Lung microvascular endothelial cell (primary cell): ENCODE measurements at places on chromosomes 3 and 15. TPM values are rescaled to one million over a fixed set of nuclear protein-coding genes. Genes with fewer than 3 reads are reported as not detected.

DNA sequence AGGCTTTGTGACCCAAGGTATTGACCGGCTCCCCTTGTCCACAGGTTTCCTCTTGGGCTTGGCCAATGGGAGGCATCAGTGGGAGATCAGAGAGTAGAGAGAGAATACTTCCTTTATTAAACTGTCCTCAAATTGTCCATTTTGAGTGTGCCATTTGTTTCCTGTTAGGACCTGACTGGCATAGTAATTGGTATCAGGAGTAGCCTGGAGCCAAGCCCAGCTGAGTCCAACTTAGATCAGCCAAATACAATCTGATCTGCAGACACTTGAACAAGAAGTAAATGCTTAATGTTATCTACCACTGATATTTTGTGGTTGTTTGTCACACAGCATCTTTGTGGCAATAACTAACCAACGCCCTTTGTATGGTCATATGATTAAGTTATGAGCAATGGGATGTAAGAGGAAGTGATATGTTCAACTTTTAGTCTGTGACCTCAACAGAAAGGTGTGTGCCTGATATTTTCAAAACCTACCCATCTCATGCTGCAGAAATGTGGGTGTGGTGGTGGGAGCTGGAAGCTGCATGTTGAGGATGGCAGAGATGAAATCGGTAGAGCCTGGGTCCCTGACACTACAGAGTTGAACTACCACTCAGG is 13.3 kb downstream of the MYD88 start:
- no peak for DNase-seq

- peak; percentile 56 for DNase-seq
Observed at GRCh38 chr3:67646586-67647234, 7.7 kb downstream of the SUCLG2 start.

DNA sequence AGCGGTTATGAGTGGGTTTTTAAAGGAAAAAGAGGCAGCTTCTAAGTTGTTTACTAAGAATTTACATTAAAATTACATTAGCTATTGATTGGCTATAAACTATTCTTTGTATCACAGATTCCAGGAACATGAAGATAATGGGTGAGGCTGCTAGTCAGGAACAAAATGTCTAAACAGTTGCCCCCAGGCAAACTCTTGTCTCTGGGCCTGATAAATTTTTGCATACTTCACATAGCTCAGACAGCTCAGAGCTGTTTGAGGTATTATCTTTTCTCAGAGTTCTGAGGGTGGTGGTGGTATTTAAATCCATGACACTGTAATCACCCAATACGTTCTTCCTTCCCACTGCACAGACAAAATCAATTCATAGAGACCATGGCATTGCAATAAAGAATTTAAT is 2.1 kb upstream of the HACD2 start:
- no peak for DNase-seq

DNA sequence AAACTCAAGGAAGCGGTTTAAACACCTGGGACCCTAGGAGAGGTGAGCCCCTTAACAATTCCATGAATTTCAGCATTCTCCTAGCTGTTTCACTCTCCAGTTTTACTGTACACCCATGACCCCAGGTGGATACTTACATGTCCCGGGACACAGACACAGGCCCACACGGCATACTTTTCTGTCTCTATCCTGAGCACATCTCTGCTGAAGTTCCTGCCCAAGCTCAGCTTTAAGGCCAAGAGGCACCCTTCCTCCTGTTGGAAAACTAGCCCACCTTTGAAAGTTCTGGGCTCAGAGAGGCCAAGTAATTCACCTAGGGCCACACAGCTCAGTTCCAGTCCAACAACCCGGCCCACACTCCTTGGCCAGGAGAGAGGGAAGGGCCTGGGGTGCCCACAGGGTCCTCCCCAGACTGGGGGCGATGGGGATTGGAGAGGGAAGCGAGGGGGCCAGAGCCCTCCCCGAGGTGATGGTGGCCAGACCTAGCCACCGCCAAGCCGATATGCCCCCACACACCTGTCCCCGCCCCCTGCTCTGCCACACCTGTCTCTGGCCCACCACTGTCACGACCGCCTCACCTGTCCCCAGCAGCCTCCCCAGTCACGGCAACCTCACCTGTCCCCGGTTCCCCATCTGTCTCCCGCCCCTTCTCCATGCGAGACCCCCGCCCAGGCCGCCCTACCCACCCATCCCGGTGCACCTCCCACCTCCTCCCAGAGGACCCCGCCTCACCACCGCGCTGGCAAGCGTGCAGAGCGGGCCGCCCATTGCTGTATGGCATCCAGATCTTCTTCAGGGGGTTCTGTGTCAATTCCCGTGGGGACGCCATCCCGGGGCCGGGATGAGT is 431 bp downstream of the PFKFB4 start:
- DNase-seq, result no peak

- DNase-seq, result peak; percentile 76
Observed at GRCh38 chr15:96893159-96893906, 562.8 kb downstream of the NR2F2 start.

GRCh38 chr15:23446215-23447106 is 582 bp downstream of the GOLGA6L2 start:
- DNase-seq, result no peak

DNA sequence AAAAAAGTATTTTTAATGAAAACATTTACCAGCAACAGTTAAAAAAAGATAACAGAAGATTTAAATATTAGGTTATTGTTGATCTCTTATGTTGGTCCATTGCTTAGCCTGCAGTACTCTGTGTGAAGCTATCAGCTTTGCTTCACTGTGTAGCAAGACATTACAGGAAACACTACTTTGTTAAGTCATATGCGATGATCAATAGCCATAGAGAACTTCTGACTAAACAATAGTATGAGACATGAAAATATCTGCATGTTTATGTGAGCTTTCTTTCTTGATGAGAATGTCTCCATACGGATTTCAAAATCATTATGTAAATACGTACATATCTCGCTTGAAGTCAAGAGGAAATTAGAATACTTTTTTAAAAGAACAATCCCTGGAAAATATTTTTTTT is 27.0 kb upstream of the CAPN3 start:
- peak; percentile 66 for DNase-seq

DNA sequence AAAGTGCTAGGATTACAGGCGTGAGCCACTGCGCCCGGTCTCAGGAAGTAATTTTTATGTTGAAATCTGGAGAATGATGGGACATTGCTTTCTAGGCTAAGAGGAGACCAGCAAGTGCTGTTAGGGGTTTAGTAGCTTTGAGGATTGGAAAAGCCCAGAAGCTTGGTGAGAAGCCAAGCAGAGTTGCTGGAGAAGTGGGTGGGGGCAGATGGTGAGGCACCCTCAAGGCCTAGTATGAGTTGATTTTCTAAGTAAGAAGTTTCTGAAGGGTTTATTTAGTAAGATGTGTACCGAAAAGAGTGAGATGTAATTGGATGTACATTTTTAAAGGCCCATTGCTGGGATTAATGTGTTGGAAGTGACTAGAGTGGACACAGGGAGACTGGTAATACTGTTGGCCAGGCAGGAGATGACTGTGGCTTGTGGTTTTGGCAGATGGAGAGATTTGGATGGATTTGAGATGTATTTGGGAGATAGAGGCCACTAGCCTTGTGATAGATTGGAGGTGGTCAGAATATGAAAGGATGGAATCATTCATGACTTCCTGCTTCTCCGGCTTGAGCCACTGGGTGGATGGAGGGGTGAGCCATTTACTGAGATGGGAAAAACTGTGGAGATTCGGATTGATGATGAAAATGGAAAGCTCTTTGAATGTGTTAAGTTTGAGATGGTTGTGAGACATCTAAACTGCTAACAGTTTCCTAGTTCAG is 2.3 kb downstream of the LRRC28 start:
- no peak for DNase-seq

- DNase-seq, result no peak
Observed at GRCh38 chr3:171173736-171174135, 147.2 kb upstream of the SLC2A2 start.

DNA sequence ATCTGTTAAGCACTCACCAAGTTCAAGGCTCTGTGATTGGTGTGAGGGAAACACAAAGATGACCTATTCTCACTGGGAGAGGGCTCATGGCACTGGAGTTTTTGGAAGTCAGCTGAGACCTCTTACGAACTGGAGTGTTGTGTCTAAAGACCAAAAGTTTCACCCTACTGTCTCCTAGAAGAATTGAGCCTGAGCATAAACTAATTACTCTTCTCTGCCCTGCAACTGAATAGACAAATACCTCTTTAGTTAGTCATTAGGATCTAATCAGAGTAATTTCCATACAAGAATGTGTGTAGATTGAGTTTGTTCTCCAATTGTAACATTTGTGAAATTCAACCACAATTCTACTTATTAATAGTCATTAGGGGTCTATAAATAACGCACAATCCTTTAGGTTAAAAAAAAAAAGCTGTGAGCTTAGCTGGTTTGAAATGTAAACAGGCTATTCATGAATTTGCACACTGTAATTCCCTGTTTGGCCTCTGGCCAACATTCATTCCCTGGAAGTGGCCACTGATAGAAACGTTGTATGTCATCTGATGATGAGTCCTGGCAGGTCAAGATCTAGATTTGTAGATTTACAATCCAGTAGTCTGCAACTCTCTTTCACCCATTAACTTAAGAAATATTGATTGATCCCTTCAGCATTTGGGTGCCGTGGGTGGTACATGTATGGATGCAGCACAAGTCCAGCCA is 76.8 kb upstream of the SOX14 start:
- no peak for DNase-seq

DNA sequence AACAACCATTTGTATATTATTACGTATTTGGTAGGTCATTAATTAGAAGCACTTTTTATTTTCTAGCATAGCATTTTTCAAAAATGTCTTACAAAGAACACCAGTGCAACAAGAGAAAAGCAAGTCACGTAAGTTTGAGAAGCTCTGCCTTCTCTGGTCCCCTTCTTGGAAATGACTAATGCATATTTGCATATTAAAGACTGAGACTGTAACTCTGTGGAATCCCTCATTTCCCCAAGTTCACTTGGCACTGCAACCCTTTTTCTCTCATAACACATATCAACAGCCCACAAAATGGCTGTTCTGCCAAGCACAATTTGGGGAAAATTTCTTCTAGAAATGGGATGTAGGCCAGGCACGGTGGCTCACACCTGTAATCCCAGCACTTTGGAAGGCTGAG is 176.3 kb downstream of the ERC2 start:
- DNase-seq, result no peak

GRCh38 chr3:55341502-55342031 is 145.5 kb downstream of the WNT5A start:
- no peak for DNase-seq

DNA sequence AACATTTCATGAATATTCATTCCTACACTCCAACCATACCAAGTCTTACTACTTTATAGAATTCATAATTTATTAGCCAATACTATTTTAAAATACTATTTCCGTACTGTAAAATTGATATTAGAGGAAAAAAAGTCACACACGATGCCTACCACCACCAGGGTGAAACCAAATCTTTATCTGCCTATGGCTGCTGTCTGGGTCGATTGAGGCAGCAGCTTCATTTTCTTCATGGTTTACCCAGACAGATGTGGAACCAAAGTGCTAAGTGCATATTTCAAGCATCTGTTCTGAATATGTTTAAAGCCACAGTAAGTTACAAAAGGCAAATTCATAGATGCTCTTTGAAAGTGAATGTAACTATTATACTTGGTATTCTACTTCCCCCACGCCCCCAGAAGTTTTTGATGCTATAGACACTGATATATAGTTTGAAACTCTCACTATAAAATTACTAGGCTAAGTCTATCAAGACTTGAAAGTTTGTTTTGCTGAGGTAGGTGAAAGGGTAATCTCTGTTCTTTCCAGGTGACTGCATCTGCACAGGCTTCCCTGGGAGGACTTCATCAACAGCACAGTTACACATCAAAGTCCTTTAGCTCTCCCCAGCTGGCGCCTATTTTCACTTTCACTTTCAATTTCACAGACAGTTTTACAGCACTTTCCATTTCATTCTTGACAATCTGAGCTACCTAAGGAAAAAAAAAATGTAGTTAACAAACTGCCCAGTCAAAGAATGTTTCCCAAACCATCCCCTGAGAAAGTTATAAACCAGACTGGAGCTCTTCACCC is 113.9 kb downstream of the POLQ start:
- DNase-seq, result peak; percentile 82

DNA sequence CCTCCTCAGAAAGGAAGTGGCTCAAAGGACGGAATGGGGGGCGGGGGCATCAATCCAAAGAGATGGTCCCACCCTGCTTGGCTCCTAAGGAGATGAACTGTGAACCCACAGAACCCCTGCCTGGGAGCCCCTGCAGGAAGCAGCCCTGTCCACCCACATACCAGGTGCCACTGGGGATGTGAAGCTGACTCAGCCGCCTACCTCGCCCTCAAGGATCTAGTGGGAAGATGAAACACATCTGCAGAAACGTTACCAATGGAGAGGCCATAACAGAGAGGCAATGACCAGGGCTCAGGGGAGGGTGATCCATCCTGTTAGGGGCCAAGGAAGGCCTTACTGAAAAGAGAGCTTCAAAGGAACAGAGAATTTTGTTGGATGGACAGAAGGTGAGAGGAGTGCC is 35.1 kb downstream of the EAF1 start:
- DNase-seq, result no peak

GRCh38 chr3:168585544-168585943 is 489.8 kb upstream of the GOLIM4 start:
- no peak for DNase-seq

- no peak for DNase-seq
Observed at GRCh38 chr3:26591926-26592325, 30.6 kb upstream of the LRRC3B start.

Gene LRRIQ4
- not detected in 2 replicates for total RNA-seq

Gene ATP8B4
- total RNA-seq, result 0.44 and 3.6 TPM in 2 replicates

Gene CSPG4
- under 0.01 TPM in 2 replicates for total RNA-seq

Gene P2RY12
- total RNA-seq, result not detected in 2 replicates

Gene TTLL13
- under 0.01 TPM in 2 replicates for total RNA-seq

Gene SLC28A2
- not detected in 2 replicates for total RNA-seq

Gene STAB1
- total RNA-seq, result 136 and 224 TPM in 2 replicates

Gene MKRN2OS
- not detected in 2 replicates for total RNA-seq

Gene MYO9A
- total RNA-seq, result 17.0 and 23.2 TPM in 2 replicates

Gene MYL3
- total RNA-seq, result not detected in 2 replicates
